ENCODE measurements at places on chromosomes 6 and 20.

DNA sequence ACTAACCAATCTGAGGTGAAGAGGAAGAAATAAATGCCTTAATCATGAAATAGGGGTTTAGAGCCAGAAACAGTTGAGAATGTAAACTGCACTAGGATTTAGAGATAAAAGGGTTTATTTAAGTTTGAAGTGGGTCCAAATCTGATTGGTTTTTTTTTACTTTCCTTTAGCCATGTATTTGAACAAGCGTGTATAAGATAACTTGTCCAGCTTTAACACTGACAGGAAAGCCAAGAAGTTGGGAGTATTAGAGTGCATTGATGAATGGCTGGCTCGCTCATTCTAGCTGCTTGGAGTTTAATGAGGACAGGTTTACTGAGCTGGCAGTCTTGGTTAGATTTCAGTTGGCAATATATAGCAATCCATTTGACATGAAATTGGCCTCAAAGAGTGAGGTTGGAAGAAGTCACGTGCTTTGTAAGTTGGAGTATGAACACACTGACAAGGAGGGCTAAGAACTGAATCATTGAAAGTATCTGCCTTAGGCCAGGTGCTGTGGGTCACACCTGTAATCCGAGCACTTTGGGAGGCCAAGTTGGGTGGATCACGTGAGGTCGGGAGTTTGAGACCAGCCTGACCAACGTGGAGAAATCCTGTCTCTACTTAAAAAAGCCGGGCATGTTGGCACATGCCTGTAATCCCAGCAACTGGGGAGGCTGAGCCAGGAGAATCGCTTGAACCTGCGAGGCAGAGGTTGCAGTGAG, 13.7 kb downstream of the SRSF3 start:
- no peak for DNase-seq

DNA sequence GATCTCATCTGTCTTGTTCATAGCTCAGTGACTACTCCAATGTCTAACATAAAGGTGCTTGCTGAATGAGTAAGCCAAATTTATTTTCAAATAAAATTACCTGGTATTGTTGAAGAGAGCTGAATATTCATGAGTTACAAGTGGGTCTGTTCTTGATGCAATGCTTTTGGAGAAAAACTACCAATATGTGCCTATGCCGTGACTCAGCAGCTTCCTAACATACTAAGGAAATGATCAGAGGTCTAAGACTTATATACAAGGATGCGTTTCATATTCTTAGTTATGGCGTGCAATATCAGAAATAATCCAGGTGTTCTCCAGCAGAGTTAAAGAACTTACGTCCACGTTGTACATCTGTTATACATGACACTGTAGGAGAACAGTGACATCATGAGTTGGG, 5.1 kb downstream of the FAM120B start:
- DNase-seq = no peak

GRCh38 chr20:1335961-1336698, 7.2 kb upstream of the SDCBP2 start:
- no peak for DNase-seq

GRCh38 chr6:144266091-144266649, 19.0 kb upstream of the UTRN start:
- DNase-seq = no peak

DNA sequence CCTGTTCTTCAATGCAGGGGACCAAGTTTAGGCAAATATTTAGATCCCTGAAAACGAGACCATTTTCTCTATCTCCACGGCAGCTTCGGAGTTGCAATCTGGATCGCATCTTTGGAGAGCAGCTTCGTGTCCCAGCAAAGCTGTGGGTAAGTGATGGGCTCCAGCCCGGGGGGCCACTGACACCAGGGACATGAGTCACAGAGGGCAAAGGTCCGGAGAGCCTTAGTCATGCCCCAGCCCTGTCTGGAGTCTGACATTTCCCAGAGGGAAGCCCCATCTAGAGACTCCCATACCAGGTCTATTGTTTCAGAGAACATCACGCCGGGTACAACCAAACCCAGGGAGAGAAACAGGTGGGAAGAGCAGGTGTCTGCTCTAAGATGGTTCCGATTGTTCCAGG, 95.9 kb downstream of the NFATC2 start:
- no peak for DNase-seq

GRCh38 chr6:70307008-70307407, 4.1 kb upstream of the COL9A1 start:
- no peak for DNase-seq

- DNase-seq = no peak
Observed at GRCh38 chr6:106773522-106773921, 144.1 kb downstream of the QRSL1 start.

DNA sequence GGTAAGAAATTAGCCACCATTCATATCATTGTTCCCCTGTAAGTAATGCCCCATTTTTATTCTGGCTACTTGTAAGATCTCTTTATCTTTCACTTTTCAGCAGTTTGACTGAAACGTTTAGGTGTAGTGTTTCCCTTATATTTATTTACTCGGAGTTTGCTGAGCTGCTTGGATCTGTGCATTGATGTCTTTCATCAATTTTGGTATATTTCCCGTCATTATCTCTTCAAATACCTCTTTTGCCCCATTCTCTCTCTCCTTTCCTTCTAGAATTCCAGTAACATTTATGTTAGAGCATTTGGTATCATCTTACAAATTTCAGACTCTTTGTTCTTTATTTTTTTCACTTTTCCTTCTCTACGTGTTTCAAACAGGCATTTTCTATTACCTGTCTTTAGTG, 9.2 kb upstream of the SLC13A3 start:
- DNase-seq = no peak

- no peak for DNase-seq
Observed at GRCh38 chr20:16166737-16167136, 406.5 kb downstream of the KIF16B start.

DNA sequence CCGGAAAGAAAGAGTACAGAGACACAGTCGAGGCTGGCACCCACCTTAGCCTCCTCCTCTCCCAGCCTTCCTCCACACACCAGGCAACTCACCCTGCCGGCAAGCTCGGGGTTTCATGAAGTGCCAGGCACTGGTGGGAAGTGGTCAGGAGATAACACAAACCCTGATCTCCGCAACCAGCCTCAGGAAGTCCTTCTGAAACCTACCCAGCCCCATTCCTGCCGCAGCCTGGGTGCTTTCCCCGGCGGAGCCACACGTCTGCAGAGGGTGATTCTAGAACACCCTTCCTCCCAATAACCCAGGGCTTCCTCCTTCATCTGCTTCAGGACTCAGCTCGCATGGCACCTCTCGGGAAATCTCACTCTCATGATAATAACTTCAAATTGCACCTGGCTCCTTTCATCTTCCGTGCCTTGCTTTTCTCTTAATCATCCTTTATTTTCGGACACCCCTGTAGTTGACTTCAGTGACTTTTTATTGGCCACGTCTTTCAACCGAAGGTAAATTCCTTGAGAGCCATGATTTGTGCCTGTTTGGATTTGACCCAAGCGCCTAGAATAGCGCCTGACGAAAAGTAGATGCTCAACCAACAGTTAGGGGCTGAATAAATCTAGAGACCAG, 8.7 kb upstream of the HLA-E start:
- no peak for DNase-seq

- no peak for DNase-seq
Observed at GRCh38 chr20:11182720-11183119, 508.9 kb upstream of the JAG1 start.

GRCh38 chr6:103798166-103798565, 1061.6 kb downstream of the HACE1 start:
- no peak for DNase-seq

DNA sequence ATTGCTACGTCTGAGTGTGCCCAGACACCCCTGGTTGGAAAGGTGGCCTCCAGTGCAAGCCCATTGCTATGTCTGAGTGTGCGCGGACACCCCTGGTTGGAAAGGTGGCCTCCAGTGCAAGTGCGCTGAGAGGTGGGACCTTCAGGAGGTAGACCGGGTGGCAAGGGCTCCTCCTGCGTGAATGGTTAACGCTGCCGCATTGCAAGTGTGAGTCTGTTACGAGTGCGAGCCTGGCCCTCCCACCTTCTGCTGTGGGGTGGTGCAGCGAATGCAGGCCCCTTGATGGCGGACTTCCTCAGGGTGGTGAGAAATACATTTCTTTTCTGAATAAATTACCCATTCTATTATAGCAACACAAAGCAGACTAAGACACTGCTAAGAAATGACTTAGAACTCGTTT, 208.8 kb downstream of the DLL1 start:
- DNase-seq = peak; percentile 39

DNA sequence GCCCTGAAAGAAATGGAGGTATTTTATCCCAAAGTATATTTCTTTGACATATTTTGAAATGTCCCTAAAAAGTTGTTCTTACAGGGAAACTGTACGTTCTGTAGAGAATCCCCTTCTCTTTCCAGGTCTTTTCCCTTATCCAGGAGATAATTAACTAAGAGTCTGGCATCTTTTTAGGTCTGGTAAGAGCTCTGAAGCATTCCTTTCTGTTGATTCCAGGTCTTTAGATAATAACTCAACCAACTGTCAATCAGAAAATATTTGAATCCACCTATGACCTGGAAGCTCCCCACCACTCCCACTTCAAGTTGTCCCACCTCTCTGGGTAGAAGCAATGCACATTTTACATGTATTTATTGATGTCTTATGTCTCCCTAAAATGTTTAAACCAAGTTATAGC, 26.0 kb upstream of the CENPW start:
- no peak for DNase-seq

DNA sequence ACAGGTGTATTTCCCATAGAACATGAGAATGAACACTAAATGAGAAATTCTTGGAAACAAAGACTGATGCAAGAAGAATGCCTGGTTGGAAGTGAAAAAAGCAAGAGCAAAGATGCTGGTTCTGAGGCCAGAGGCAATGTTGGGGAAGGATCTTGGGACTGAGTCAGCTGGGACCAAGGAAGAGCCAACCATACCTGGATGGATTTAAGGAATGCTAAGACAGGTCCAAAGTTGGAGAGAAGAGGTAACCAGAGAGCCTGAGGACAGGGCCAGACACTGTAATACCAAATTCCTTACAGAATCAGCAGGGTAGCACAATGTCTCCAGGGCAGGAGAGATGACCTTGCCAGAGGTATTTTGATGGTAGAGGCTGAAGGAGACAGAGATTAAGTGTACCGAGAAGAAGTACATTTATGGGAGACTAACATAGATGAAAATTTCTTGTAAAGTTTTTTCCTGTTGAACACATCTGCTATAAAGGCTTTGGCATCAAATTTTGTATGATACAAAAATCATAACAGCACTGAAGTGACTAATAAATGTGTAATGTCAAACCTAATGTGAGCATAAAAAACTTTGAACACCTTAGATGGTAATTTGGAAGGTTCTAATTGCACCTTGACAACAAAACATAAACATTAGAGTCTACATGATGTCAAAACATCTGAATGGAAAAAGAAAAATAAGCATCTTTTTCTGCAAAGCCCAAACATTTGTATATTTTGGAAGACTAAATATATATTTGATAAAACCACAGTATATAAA, 221.7 kb upstream of the MARCKS start:
- DNase-seq = no peak

GRCh38 chr20:17845701-17846475, 122.7 kb downstream of the SNX5 start:
- DNase-seq = peak; percentile 63

DNA sequence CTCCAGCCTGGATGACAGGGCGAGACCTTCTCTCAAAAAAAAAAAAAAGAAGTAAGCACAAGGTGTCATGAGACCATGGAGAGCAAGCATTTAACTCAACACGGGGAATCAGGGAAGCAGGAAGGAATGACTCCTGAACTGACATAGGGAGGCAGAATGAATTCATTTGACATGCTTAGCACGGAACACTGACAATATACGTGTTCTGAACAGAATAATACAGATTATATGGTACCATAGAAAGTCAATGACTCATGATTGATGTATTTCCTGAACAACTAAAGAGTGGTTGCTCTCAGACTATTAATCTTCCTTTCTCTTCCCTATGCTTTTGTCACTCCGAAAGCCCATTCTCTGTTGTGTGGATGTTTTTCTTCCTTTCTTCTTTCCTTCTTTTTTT, 20.7 kb upstream of the ASIP start:
- DNase-seq = no peak

DNA sequence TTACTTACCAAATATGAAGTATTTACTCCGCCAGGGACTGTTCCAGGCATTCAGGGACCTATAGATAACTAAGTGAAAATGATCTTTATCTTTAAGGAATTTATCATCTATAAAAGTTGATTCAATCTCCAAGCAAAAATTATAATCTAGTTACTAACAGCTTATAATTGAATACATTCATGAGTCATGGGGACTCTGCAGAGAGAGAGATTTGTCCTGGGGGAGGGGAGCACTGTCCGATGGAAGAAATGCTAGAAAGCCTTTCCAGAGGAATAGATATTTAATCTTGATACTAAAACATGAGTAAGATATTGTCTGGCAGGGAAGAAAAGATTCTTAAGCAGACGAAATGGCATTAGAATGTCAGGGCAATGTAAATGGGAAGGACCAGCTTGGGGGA, 139.3 kb downstream of the CD164 start:
- DNase-seq = no peak

DNA sequence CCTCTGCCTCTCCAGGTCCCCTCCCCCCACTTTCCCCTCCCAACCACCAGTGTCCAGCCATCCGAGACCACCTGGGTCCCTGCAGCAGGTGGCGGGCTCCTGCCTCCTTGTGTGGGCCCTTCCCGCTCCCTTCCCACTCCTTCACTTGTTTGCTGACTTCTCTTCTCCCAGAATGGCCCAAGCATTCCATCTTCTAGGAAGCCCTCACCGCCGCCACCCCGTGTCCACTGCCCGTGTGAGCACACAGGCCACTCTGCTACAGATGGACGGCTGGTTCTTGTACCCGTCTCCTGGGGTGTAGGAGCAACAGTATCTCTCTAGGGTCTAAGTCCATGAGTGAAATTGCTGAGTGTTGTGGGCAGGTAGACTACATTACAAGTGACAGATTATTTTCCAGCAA, 15.0 kb downstream of the BPHL start:
- no peak for DNase-seq

- no peak for DNase-seq
Observed at GRCh38 chr6:156735751-156736150, 41.4 kb upstream of the ARID1B start.

- DNase-seq = no peak
Observed at GRCh38 chr6:158666628-158667359, 16.9 kb downstream of the SYTL3 start.

DNA sequence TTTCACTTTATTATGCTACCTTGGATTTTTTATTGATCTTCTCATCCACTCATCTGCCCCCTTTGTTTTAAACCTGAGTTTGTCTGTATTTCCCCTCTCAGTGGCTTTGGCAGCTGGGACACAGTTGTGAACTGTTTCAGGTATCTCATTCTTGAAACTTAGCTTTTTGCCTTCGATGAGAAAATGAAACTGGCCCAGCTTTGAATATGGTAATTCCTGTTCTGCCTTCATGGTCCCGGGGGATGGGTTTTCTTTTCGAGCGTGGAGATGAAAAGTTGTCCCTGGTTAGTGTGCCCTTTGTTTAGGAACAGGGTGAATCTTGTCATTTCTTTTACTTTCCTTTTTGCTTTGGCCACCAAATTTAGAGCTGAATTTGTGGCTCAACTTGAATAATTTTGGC, 25.6 kb downstream of the DHX35 start:
- DNase-seq = no peak
